Stimulated activated CD8-positive, alpha-beta memory T cell treated with anti-CD3 and anti-CD28 coated beads, Interleukin-4, amount 100 ng/mL, for 1 hour (primary cell): ENCODE measurements at places on chromosomes 6 and 20.
A peak's percentile ranks its signal among the peaks of the same experiment; 100 is the strongest.

GRCh38 chr6:48194596-48195295 lies 83.7 kb upstream of the PTCHD4 start:
- DNase-seq: no peak

DNA sequence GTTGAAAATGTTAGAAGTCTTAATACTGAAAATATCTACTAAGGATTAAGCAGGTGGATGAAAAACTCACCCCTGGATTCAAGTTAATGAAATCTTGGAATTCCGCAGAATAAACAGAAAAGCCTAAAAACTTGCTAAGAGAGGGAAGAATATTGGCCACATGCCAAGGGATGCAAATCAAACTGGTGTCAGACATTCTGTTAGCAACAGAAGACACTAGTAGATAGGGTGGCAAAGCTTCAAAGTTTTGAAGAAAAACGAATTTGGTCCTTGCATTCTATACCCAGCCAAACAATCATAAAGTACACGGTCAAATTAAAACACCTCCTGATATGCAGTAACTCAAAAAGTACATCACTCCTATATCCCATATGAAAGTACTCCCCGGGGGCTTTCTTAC lies 77.1 kb upstream of the ADTRP start:
- DNase-seq: no peak

- DNase-seq: no peak
Measured at GRCh38 chr20:33686984-33687366, 790 bp upstream of the E2F1 start.

GRCh38 chr6:13613029-13613594 lies 2.0 kb upstream of the NOL7 start:
- no peak for DNase-seq

- peak; percentile 7 for DNase-seq
Measured at GRCh38 chr6:35496841-35497570, at the start of gene TEAD3. TEAD3 (minus strand) TSS chr6:35497079.

- no peak for DNase-seq
Measured at GRCh38 chr20:53652090-53652858, 58.6 kb upstream of the ZNF217 start.

GRCh38 chr6:87825821-87826221 lies 123.8 kb upstream of the AKIRIN2 start:
- no peak for DNase-seq

GRCh38 chr6:1592852-1593251 lies 16.9 kb upstream of the FOXC1 start:
- DNase-seq: no peak
